ENCODE measurements at places on chromosomes 13 and 19.

GRCh38 chr19:19571071-19571786 is 33.2 kb downstream of the CILP2 start:
- no peak for DNase-seq

DNA sequence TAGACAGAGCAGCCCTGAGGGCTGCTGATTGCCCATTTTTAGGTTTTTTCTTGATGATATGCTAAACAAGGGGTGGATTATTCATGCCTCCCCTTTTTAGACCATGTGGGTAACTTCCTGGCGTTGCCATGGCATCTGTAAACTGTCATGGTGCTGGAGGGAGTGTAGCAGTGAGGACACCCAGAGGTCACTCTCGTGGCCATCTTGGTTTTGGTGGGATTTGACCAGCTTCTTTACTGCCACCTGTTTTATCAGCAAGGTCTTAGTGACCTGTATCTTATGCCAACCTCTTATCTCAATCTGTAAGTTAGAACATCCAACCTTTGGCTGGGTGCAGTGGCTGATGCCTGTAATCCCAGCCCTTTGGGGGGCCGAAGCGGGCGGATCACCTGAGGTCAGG is 148.0 kb downstream of the PTPRS start:
- no peak for DNase-seq

DNA sequence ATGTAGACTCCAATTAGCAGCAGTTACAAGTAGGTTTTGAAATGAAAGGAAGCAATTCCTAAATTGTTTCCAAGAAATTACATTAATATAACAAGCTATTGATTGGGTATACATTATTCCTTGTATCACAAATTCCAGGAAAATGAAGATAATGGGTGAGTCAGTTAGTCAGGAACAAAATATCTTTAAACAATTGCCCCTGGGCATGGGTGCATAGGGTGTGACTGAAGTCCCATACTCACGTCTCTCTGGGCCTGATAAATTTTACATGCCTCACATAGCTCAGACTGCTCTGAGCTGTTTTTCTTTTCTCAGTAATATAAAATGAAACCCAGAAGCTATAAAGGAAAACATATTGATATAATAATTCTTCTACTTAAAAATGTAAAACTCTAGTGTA is 87.8 kb downstream of the FNDC3A start:
- no peak for DNase-seq

- no peak for DNase-seq
Measured at GRCh38 chr13:98054301-98054700, 88.6 kb upstream of the FARP1 start.

GRCh38 chr19:33683881-33684537 is 62.3 kb downstream of the CHST8 start:
- no peak for DNase-seq

- DNase-seq, result no peak
Measured at GRCh38 chr13:47831265-47831664, 169.8 kb downstream of the SUCLA2 start.

DNA sequence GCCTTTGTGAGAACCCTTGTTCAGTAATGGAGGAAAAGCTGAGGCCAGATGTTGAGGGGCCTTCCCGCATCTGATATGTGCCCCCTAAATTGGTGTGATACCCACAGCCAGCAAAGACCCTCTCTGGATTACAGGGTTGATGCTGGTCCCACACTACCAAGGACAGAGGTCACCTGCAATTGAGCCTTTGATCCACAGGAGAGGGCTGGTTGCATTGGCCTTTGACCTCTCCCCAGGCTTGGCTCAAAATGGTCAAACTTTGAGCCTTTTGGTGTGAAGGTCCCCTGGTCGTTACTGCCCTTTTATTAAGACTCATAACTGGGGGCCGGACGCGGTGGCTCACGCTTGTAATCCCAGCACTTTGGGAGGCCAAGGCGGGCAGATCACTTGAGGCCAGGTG is 8.4 kb upstream of the MRPL4 start:
- no peak for DNase-seq

DNA sequence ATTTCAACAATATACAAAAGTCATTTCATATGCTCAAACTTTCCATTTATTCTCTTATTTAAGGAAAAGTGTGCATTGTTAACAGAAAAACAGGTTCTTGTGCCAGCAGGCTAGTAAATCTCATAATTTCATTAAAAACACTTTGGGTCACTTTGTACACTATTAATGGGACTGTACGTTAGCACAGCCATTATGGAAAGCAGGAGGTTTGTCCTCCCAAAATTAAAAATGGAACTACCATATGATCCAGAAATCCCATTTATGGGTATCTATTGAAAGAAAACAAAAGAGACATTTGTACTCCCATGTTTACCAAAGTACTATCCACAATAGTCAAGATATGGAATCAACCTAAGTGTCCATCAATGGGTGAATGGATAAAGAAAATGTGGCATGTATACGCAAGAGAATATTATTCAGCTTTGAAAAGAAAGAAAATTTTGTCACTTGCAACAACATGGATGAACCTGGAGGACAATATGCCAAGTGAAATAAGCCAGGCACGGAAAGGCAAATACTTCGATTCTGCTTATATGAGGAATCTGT is 8.4 kb upstream of the SIGLEC6 start:
- no peak for DNase-seq

DNA sequence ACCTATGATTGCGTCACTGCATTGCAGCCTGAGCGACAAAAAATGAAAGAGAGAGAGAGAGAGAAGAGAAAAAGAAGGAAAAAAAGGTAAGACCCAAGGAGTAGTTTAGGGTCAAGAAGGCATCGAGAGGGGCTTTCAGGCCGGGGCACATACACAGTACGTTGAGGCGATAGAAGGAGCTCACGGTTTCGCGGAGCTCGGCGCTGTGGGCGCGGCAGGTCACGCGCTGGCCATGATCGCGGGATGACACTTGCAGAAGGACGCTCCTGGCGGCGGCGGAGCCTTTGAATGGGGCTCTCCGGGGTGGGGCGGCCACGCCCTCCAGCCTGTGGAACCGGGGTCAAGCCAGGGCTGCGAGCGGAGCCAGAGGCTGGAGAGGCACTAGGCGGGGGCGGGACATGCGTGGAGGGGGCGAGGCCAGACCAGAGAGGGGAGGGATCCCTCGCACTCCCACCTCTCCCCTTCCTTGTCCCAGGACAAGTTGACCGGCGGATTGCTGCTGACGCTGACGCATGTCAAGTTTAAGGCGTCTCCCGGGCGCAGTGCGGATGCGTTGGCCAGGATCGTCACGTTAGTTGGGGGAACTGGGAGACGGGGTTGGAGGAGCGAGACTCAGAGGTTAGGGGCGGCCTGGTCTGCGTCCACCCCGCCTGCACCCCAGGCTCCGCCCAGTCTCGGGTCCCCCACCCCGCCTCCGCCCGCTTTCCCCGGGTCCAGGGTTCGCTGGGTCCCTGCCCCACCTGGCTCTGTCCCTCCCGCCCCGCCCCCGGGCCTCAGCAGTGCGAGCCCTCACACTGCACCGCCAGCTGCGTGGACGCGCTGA is 6.9 kb downstream of the NPHS1 start:
- DNase-seq, result no peak

DNA sequence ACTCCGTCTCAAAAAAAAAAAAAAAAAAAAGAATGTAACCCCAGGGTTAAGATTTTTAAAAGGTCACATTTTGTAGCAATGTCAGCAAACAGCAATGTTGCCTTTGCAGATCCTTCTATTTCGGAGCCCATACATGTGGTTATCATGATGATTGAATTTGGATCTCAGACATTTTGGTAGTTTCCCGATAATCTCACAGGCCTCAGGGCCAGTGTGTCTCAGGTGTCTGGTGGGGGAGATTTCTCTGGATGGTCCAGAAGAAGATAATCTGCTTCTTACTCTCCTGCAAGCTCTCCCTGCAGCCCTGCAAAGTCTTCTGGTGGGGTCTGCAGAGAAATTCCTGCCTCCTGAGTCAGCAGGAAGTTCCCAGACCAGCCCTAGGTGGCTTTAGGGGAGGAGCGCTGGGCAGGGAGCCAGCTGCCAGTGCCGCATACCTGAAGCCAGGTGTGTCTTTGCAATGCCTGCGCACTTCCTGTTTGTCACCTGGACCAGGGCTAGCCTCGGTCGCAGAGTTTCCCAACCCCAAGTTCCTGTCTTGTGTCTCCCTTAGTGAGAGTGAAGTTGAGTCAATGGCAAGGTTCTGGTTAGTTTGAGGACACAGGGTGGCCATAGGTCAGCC is 1.4 kb downstream of the SH2D3A start:
- DNase-seq, result no peak

- DNase-seq, result no peak
Measured at GRCh38 chr13:74661851-74662250, 527.6 kb upstream of the KLF12 start.

- DNase-seq, result no peak
Measured at GRCh38 chr13:97521726-97522125, 87.8 kb downstream of the RAP2A start.

DNA sequence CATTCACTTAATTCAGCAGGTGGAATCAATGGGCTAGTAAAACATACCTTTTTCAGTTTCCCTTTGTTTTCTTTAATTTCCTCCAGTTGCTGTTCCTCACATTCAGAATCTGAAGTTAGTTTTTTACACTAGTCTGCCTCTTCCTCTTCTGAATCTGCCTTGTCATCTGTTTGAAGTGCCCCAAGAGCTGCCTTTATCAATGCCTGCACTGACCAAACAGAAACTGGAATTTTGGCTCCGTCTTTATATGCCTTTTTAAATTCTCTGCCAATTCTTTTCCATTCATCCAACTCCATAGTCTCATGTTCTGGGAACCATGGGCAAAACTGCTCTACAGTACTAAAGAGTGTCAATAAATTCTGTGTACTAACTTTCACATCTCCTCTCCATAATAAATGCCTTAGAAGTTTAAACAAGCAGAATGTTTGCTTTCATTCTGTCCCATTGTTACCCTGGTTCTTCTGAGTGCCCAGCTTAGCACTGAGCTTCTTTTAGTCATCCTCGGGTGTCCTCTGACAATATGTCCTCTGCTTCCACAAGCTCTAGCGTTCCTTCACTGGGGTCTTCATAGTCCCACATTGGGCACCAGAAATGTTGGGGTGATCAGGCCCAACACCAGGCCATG is 154.2 kb downstream of the ZNF486 start:
- DNase-seq, result no peak

DNA sequence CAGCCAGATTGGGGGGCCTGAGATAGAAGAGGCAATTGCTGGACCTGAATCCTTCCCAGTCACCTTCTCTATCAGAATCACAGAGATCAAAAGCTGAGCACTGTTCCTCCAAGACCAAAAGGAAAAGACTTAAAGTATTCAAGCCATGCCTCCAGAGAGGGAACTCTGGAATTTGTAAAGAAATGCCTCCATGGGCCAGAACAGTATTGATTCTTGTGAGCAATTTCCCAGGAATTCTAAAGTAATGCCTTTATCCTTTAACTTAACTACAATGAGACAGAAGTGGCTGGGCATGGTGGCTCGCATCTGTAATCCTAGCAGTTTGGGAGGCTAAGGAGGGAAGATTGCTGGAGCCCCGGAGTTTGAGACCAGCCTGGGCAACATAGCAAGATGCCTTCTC is 148.8 kb downstream of the FLT1 start:
- no peak for DNase-seq

DNA sequence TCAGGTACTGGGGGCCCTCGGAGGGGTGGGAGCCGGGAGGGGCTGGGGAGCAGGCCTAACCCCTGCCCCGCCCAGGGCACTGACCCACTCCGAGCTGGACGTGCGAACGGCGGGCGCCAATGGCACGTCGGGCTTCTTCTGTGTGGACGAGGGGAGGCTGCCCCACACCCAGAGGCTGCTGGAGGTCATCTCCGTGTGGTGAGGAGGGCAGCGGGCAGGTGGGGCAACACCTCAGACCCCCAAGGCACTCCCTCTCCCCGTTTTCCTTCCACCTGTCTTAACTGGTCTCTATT is 18.2 kb downstream of the HPN start:
- no peak for DNase-seq

GRCh38 chr19:19067276-19068072 is 3.7 kb downstream of the SLC25A42 start:
- DNase-seq, result no peak

DNA sequence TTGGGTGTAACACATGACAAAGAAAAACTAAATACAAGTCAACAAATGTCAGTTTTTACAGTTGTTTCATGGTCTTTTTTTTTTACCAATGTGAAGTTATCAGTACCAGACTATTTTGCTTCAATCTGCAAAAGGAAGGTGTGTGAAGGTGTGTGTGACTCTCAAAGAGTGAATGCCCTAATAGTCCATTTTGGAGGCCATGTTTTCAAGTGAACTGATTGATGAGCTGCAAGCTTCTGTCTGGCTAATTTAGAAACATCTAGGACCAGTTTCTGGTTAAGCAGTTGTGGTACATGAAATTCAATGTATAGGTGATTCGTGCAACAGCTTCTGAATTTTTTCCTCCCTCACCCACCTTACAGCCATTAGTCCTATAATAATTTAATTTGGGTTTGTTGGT is 16.1 kb downstream of the KLF5 start:
- no peak for DNase-seq

GRCh38 chr13:41452462-41452861 is 4.9 kb upstream of the RGCC start:
- no peak for DNase-seq

GRCh38 chr13:93476175-93476574 is 249.6 kb downstream of the GPC6 start:
- DNase-seq, result no peak

DNA sequence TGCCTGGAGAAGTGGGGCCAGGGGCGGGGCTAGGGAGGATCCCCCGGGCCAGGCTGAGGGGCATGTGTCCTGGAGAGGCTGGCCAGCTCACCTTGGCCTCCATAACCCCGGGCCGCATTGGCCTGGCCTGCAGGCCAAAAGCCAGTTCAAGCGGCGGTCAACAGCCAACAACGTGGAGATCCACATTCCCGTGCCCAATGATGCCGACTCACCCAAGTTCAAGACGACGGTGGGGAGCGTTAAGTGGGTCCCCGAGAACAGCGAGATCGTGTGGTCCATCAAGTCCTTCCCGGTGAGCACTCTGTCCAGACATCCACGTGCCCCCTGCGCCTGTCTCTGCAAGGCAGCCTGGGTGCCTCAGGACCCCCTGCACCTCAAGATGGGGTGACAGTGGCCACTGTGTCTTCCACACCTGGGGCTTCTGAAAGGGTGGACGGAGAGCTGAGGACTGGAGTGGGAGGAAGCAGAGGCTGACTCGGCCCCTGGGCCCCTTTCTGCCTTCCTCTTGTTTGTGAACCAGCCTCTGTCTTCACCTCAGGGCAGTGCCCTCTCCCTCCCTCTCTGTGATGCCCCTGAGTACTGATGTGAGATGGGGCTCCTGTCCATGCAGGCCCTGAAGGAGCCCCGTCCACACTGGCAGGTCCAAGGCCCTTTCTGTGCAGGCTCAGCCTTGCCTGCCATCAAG is 31.1 kb downstream of the AP1M1 start:
- no peak for DNase-seq

- no peak for DNase-seq
Measured at GRCh38 chr13:46605825-46606554, 53.0 kb downstream of the LRCH1 start.

- no peak for DNase-seq
Measured at GRCh38 chr19:3285647-3286176, 61.3 kb downstream of the CELF5 start.

GRCh38 chr13:21018220-21018619 is 43.2 kb downstream of the LATS2 start:
- DNase-seq, result no peak
